C1 segment of cervical spinal cord (tissue), 14 donors: ENCODE measurements at places on chromosomes 2 and 18.
A peak's percentile ranks its signal among the peaks of the same experiment; 100 is the strongest.

GRCh38 chr2:176758426-176758825 is 454.2 kb upstream of the HNRNPA3 start:
- DNase-seq, result no peak

GRCh38 chr2:206305523-206306245 is 31.2 kb downstream of the ZDBF2 start:
- DNase-seq, result no peak

GRCh38 chr18:35732636-35733035 is 151.1 kb downstream of the GALNT1 start:
- no peak for DNase-seq

DNA sequence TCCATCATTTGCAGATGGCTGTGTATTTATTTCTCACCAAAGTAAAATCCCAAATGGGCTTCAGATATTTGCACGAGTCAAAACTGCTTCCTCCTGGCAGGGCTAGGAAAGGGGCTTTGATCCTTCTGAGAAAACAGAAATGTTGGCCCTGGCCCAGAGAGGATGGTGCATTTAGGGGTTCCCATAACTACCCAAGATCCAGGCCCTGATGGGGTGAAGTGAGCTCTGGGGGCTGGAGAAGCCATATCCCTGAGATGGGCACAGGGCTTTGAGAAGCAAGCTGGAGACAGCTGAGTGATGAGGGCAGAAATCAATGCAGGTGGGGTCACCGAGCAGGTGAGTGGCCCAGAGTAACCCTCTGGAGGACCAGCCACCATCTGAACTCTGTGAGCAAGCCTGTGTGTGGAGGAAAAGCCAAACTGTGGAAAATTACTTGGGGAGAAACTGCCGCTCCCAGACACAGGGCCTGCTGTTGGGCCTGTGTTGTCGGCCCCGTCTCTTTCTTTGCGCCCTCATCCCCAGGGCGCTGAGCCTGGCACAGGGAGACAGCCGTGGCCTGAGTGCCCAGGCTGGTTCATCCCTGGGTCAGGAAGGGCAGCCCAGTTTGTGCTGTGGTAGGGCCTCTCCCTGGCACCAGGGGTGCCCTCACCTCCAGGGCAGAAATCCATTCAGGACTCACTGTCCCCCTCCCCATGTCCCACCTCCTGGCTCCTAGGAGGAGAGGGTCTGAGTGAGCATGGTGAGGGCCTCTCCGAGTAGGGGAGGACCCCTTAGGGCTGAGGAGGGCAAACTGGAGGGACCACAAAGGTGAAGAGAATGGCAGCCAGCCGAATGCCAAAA is 167.8 kb upstream of the HAAO start:
- DNase-seq, result no peak

- DNase-seq, result peak; percentile 10
Measured at GRCh38 chr2:162242586-162243280, 512 bp downstream of the FAP start.

GRCh38 chr2:237137626-237138323 is 52.1 kb downstream of the COPS8 start:
- DNase-seq, result no peak

DNA sequence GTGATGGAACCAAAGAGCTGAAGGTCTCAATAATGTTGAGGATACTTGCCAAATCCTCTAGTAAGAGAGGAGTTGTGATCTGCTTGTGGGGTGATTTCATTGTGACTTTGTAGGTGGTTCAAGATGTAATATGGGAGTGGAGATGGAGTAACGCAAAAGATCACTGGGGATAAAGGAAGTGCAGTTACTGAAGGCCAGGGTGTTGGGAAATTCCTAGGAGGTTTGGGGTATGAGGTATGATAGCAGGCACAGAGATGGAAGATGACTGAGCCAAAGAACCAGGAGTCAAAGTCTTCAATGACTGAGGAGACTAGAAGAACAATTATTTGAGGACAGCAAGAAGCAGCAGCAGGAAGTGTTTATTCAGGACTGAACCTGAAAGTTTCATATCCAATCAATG is 222.6 kb downstream of the NCKAP5 start:
- DNase-seq, result no peak
